ELR (cell line): ENCODE measurements at places on chromosomes 16 and 17.
A peak's percentile ranks its signal among the peaks of the same experiment; 100 is the strongest.

DNA sequence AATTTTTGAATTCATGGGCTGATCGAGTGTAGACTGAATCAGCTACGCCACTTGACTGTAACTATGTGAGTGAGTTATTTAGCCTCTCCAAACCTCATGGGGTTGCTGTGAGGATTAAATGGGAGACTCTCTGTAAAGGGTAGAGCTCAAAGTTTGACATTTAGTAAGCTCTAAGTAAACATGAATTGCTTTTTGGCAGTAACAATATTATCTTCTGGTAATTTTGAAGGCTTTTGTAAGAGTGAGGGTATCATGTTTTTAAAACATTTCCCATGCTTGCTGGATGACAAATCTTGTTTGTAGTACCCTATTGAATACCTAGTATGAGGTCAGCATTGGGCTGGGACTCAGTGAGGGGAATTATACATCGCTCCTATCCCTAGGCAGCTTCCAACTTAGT lies 35.3 kb downstream of the MRTFB start:
- no peak for DNase-seq

- DNase-seq, result no peak
Measured at GRCh38 chr17:35222452-35222851, 20.4 kb upstream of the SLFN5 start.

GRCh38 chr16:27321013-27321915 lies 7.5 kb downstream of the IL4R start:
- DNase-seq, result peak; percentile 68

GRCh38 chr16:77585379-77586251 lies 136.7 kb upstream of the NUDT7 start:
- peak; percentile 35 for DNase-seq

DNA sequence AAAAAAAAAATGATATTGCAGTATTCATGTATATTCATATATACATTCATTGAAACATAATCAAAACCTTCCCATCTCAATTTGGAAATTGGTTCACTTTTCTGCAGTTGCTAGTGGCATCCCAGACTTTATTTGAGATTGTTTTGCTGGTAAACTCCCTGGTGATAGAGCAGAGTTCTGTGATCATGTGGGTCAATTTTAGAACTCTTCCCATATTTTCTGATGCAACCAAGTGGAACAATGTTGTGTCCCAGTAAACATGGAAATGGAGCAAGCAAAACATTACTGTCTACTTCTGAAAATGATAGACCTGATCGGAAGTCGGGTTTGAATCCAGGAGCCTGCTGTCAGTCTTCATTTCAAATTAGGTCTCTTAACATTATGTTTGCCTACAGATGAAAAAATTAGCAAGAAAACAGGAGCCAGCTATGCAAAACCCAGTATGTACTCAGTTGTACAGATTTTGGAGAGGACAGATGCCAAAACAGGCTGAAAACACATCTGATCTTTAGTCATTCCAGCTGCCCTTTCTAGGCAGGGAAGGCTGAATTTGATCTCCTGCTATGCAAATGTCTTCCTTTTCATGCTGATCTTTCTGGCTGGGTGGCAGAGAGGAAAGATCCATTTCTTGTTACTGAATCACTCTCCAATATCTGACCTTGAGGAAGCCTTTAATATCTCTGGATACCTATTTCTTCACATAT lies 786.6 kb upstream of the SOX9 start:
- DNase-seq, result no peak

- DNase-seq, result peak; percentile 38
Measured at GRCh38 chr17:17693253-17694168, 12.3 kb downstream of the RAI1 start.

- DNase-seq, result no peak
Measured at GRCh38 chr17:75913537-75914210, 9.0 kb upstream of the MRPL38 start.

DNA sequence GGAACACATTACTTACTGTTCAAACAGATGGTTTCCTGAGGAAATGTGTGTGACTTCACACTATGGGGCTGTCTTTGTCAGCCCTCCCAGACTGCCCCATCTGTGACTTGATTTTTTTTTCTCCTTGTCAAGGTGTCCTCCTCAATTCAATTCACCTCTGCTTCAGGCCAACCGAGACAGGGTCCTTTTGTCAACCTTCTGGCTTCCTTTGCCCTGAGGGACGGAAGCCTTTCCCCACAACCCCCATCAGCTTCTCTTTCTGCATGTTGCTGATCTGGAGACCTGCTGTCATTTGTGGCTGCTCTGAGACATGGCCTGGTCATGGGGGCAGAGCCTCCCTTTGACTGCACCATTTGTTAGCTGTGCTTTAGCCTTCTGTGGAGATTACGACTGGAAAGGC lies 21.3 kb upstream of the RGS9 start:
- no peak for DNase-seq

GRCh38 chr17:65374966-65375365 lies 186.5 kb downstream of the AXIN2 start:
- DNase-seq, result no peak

- no peak for DNase-seq
Measured at GRCh38 chr17:1896243-1897104, 66.7 kb downstream of the RPA1 start.

- DNase-seq, result no peak
Measured at GRCh38 chr17:31050948-31051347, 43.8 kb upstream of the NF1 start.
